ENCODE measurements at places on chromosomes 1 and 21.
A peak's percentile ranks its signal among the peaks of the same experiment; 100 is the strongest.

DNA sequence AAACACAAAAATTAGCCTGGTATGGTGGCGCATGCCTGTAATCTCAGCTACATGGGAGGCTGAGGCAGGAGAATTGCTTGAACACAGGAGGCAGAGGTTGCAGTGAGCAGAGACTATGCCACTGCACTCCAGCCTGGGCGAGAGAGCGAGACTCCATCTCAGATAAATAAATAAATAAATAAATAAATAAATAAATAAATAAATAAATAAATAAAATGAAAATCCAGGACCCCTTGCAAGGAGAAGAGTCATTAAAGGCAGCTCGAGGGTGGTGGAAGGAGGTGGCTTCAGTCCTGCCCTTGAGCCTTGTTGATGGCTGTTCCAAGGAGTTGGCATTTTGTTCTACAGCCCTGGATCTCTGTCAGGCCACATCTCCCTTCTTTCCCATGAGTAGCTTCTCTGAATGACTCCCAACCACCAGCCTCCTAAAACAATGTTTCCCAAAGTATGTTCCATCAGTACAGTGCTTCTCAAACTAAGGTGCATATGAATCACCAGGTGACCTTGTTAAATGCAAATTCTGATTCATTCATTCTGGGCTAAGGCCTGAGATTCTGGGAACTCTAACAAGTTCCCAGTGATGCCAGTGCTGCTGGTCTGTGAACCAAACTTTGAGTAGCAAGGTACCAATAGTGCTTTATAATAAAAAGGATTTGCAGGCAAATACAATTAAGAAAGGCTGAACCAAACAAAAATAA, 99.0 kb downstream of the KCNN3 start:
- DNase-seq: no peak

GRCh38 chr1:220067269-220068204, 21.2 kb upstream of the EPRS1 start:
- DNase-seq: no peak

- DNase-seq: peak; percentile 2
Observed at GRCh38 chr1:231315887-231316286, 21.8 kb downstream of the EXOC8 start.

GRCh38 chr1:78284354-78284753, 206.4 kb upstream of the PTGFR start:
- DNase-seq: no peak

DNA sequence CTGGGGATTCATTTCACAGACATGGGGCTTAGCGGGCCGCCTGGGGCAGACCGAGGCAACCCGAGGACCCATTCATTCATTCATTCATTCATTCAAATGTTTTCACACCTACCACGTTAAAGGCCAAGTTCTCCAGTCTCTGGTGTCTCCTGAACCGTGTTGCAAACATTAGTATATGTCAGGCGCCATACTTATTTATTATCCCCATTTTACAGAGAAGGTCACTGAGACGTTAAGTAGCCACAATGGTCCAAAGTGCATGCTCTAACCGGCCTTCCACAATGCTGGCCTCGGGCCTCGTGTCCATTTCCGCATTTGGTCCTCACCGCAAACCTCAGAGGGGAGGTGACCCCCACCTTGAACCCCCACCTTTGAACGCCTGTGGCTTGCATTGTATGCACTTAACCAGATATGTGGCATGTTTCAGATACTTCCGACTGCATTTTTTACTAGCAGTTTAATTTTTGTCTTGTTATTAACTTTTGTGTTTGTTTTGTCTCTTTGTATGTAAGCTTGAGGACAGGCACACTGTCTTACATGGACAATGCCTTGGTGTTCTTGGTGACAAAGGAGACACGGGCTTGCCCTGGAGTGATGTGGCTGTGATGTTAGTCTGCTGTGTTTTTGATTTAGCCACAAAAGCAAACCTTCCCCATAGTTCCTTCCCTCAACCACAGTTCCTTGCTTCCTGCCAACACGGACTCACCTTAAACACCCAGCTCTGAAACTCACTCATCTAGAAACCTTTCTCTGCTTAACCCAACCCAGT, 1.2 kb upstream of the IFFO2 start:
- DNase-seq: no peak

DNA sequence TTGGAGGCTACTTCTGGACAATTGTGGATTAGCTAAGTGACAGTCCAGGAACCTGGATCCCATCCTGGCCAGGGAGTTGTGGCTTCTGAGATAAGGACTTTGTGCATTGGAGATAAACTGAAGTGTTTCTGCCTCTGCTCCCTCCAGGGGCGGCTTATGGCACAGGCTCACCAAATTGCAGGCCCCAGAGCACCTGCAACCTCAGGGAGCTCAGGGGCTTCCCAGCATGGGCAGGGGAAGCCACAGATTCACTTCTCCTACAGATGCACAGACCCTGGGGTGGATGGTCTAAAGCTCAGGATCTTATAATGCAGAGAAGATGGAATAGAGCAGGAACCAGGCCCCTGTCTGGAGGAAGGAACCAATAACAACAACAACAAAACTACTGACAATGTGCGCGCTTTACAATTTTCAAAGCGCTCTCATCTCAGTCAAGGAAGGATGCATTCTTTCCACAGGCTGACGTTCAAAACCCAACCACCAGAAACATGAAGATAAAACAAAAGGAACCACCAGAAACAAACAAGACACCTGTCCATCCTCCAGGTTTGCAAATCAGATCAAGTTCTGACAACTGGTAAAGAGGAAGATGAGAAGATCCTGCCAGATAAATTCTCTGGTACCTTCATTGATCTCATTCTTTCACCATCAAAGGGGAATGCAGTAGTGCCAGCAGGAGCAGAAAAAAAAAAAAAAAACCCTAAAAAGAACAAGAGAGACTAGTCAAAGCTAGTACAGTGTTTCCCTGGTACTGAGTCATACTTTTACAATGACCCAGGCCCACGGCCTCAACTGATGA, 121.0 kb upstream of the IRF2BP2 start:
- no peak for DNase-seq

DNA sequence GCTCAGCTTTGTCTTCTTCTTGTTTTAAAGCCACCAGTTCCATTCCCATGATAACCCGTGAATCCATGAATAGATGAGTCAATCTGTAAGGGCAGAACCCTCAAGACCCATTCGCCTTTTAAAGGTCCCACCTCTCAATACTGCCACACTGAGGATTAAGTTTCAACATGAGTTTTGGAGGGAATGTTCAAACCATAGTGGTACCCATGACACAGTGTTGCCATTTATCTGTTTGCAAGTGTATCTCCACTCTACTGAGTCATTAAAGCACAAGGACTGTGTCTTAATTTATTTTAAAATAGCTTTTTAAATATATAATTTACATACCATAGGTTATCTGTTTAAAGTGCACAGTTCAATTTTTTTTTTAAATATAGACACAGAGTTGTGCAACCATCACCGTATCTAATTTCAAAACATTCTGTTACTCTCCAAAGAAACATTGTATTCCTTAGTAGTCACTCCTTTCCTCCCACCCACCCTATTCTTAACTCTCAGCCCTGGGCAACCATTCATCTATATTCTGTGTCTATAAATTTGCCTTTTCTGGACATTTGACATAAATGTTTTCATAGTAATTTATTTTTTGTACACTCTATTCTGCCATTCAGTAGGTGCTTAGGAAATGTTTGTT, 4.8 kb upstream of the IL24 start:
- no peak for DNase-seq

DNA sequence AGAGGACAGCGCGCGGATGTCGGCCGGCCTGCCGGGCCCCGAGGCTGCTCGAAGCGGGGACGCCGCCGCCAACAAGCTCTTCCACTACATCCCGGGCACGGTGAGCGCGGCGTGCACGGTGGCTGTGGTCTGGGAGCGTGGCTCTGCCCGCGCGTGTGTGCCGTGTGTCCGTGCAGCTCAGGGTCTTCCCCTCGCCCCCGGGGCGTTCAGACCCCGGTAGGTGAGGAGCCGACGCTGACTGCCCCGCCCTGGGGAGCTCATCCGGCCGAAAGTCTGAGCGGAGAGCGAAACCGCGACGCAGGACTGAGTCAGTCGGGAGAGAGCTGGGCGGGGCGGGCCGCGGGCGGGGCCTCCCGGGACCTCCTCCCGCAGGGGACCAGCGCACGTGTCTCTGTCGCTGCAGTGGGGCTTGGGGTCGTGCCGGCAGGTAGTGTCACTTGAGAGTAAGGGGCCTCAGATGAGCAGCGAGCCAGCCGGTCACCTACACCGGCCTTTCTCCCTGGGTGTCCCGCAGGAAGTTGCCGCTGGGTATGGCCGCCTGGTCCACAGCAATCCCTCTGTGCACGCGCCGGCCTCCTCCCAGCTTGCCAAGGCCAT, 520 bp downstream of the PLEKHN1 start:
- peak; percentile 63 for DNase-seq

- no peak for DNase-seq
Observed at GRCh38 chr21:34520764-34521508, 8.9 kb upstream of the KCNE1 start.

- no peak for DNase-seq
Observed at GRCh38 chr1:5664906-5665875, 327.0 kb downstream of the NPHP4 start.

DNA sequence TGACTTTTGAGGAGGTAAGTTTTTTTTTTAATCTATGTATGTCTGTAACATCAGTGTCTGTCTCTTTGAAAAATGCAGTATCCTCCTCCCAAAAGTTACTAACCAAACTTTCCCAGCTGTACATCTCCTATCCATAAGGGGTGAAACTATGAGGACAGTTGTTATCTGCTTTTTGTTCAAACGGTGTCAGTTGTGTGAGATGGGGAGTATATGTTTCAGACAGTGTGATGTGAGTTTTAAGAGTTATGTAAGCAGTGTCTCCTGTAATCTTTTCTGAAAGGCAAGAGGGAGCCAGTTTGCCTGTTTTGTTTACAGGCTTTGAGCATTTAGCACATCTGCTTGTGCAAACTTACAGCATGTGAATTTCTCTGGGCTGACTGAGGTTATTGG, 34.8 kb upstream of the CACYBP start:
- no peak for DNase-seq

DNA sequence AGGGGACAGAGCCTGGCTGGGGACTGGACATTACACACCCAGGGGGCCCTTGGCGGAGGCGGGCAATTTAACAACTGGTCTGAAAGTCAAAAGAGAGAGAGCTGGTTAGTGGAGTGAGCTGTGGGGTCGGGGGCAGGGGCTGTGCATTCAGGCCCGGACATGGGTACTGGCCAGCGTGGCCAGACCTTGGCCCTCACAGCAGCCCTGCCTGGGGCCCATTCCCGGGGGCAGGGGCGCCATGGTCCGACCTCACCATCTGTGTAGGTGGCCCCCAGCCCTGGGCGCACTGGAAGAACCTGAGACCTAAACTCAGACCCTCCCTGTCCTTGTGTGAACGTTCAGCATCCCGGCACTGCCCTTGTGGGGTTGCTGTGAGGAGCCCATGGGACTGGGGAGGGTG, 5.0 kb downstream of the CLDN19 start:
- no peak for DNase-seq

All from activated naive CD4-positive, alpha-beta T cell (primary cell).